Stimulated activated CD4-positive, alpha-beta T cell treated with anti-CD3 and anti-CD28 coated beads, Interleukin-2, amount 100 ng/mL, for 24 hours (primary cell): ENCODE measurements at places on chromosomes 3 and 15.
A peak's percentile ranks its signal among the peaks of the same experiment; 100 is the strongest.

GRCh38 chr15:76172782-76173181 lies 113.0 kb downstream of the TMEM266 start:
- DNase-seq, result no peak

DNA sequence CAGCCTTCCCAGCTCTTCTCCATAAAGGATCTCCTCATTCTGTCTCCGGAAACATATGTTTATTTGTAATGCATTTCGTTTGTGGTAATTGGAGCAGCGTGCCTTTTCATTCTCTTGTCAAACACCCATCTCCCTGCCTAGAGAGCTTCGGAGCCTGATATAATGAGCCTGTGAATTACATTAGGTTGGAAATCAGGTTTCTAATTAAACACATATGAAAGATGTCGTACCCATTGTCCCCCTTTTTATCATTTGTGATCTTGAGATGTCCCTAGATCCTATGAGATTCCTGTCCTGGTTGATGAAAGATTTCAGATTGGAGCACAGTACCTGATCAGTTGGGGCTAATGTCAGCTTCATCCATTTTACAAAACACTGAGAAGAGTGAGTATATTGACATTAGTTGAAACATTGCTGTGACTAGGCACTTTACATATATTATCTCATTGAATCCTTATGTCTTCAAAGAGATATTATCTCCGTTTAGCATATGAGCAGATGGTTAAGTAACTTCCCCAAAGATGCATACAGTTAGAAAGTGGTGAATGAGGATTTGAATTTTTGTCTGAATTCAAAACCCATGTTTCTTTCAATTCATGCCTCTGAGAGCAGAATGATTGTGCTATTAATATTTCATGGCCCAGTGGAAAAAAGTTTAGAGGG lies 23.1 kb downstream of the SYN2 start:
- DNase-seq, result no peak

GRCh38 chr3:50442945-50443579 lies 60.4 kb downstream of the CACNA2D2 start:
- DNase-seq, result no peak

- no peak for DNase-seq
Measured at GRCh38 chr3:101119535-101119934, 126.3 kb upstream of the ABI3BP start.

DNA sequence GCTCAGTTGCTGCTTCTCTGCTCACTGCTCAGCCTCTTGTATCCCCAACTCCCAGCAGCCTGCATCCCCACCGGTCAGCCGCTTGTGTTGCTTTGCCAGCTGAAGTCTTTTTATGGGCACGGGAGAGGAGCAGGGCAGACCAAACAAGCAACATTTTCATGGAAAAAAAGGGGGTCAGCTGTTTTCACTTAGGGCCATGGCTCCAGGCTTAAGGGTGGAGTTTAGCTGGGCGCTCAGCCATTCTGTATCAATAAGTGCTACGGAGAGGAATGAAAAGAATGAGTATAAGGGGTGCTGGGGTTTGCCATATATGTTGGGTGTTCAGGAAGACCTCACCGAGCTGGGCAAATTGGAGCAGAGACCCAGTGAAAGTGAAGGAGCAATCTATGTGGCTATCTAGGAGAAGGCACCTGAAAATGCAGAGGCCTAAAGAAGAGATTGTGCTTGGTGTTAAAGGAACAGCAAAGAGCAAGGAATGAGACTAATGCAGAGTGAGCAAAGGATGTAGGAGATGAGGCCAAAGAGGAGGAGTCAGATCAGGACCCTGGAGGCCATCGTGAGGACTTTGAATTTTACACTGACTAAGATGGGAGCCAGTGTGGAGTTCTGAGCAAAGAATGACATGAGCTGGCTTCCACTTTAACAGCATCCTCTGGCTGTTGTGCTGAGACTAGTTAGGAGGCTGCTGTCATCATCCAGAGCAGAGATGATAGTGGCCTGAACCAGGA lies 16.6 kb upstream of the IREB2 start:
- no peak for DNase-seq

GRCh38 chr3:129996073-129996472 lies 21.6 kb downstream of the TRH start:
- no peak for DNase-seq

DNA sequence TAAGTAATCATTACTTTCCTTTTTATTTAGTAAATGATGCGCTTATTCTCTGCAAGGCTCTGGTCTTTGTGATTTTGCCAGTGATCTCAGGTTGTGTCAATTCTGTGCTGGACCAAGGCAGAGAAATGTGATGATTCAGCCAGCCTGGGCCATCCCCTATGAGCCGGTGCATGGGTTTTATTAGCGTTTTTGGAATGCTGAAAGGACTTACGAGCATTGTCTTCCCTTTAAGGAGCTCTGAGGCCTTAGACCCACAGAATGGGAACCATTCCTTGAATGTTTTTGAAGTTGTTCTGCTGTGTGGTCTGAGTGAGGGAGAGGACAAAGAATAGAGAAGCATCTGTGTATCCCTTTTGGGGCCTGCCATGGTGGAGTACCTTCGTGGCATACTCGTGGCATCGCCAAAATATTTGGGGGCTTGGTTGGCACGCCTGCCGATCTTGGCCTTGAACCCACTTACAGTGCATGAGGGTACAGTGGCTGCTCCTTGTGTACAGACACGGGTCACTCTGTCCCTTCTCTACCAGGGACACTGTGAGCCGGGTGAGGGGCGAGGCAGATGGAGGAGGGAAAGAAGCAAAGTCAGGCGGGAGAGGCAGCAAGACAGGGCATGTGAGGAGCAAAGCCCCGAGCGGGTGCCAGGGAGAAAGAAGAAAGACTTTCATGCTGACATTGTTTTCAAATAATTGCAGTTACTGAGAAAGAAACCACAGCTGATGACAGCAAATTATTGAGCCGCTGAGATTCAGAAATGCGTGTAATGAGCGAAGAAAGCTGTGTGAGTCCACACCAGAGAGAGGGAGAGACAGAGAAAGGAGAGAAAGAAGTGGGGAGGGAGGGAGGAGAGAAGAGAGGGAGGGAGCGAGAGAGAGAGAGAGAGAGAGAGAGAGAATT lies 269.4 kb upstream of the RGMA start:
- no peak for DNase-seq

GRCh38 chr3:30352410-30353318 lies 253.7 kb upstream of the TGFBR2 start:
- no peak for DNase-seq

GRCh38 chr3:136750897-136751315 lies 1.3 kb downstream of the STAG1 start:
- DNase-seq, result no peak

- no peak for DNase-seq
Measured at GRCh38 chr15:36177590-36178302, 401.7 kb upstream of the CDIN1 start.

- no peak for DNase-seq
Measured at GRCh38 chr3:182567700-182568099, 225.6 kb upstream of the ATP11B start.

GRCh38 chr15:86162172-86162591 lies 82.5 kb downstream of the AGBL1 start:
- no peak for DNase-seq

- no peak for DNase-seq
Measured at GRCh38 chr3:4825436-4826236, 153.6 kb upstream of the BHLHE40 start.

- DNase-seq, result no peak
Measured at GRCh38 chr3:130488288-130488687, 28.7 kb upstream of the COL6A6 start.

DNA sequence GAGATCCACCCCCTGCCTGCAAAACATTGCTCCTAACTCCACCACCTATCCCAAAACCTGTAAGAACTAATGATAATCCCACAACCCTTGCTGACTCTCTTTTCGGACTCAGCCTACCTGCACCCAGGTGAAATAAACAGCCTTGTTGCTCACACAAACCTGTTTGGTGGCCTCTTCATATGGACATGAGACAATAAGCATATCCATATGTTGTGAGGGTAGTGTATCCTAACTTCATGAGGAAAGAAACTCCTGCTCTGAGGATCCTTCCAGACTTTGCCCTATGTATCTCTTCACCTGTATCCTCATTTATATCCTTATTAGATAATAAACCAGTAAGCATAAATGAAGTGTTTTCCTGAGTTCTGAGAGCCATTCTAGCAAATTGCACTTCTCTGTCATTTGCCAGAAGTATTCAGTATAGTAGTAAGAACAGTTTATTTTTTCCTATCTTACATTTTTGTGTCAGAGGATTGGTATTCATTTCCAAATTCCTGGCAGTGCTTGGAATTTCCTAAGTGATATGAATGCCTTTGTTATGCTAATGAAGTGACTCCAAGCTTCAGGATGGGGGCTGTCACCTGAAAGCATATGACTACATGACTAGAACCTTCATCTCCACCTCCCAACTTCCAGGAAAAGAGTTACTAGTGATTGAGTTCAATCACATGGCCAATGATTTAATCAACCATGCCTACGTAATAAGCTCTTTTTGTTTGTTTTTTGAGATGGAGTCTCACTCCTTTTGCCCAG lies 30.2 kb downstream of the TTBK2 start:
- no peak for DNase-seq

- no peak for DNase-seq
Measured at GRCh38 chr3:43435706-43436105, 149.4 kb downstream of the SNRK start.

GRCh38 chr3:37096975-37097374 lies 77.4 kb downstream of the LRRFIP2 start:
- no peak for DNase-seq

DNA sequence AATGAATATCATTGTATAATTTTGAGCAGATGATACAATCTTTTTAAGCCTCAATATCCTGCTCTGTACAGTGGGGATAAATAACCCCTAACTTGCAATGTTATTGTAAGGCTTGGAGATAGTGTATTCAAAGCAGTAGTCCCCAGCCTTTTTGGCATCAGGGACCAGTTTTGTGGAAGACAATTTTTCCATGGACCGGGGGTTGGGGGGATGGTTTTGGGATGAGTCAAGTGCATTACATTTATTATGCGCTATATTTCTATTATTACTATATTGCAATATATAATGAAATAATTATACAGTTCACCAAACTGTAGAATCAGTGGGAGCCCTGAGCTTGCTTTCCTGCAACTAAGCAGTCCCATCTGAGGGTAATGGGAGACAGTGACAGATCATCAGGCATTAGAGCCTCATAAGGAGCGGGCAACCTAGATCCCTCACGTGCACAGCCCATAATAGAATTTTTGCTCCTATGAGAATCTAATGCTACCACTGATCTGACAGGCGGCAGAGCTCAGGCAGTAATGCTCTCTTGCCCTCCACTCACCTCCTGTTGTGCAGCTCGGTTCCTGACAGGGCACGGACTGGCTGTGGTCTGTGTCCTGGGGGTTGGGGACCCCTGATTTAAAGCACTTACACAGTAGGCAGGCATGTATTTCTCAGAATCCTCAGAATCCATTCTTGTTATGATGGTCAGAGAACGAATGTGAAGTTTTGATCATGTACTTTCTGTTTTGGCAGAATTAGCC lies 102.2 kb downstream of the PTPRG start:
- no peak for DNase-seq

DNA sequence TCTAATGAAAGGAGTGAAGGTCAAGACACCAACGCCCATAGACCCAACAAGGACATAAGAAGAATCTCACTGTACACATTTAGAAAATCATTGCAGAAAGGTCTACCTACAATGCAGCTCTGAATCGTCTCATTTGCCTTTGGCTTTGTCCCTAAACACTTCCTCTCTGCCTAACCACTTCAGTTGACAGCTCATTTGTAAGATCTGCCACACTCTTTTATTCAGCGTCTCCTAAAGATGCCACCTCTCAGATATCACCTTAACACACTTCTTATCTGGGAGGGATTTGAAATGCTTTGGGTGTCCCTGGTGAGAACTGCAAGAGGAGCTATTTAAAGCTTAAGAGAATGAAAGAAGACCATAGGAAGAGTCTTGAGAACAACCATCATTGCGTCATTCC lies 38.7 kb downstream of the RAB27A start:
- DNase-seq, result no peak

GRCh38 chr3:130849091-130849552 lies 44.8 kb upstream of the ATP2C1 start:
- no peak for DNase-seq

GRCh38 chr15:81265256-81265943 lies 58.5 kb downstream of the STARD5 start:
- no peak for DNase-seq

GRCh38 chr15:45581919-45582318 lies 5.3 kb upstream of the BLOC1S6 start:
- DNase-seq, result no peak

- DNase-seq, result no peak
Measured at GRCh38 chr3:168604767-168605166, 509.0 kb upstream of the GOLIM4 start.

GRCh38 chr3:67790043-67790442 lies 135.6 kb upstream of the SUCLG2 start:
- peak; percentile 69 for DNase-seq

DNA sequence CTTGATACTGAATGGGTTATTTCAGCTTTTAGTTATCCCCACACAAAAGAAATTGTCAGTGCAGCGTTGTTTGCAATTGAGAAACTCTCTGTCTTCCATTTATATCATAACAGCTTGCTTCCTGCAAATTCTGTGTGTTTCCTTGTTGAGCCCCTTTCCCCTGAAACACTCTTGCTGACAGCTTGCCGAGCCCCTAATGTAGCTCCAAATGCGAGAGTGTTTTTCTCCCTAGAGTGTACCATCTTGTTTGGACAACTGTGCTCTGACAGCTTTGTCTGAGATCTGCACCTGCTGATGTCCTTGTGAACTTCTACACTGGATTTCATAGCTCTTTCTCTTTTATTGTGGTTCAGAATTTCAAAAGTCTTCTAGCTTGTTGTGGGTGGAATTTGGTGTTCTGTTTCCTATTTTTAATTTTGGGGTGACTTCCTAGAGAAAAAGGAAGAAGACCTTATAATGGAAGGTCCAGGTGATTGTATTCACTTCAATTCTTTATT lies 343.5 kb downstream of the PDCD6IP start:
- DNase-seq, result no peak

DNA sequence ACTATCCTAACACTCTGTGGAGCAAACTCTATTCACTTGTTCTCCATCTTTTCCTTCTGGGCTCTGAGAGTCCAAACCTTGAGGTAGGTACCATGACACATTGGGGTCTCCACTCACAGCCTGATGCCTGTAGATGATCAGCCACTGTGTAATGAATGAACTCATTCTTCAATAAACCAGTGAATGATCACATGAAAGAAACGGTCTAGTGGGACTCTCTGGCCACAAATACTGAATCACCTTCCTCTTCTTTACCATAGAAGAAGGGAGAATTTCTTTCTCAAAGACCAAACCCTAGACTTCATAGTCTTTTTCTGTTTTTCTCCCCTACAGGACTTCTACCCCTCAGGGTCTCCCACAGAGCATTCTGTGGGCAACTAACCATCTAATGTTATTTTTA lies 20.5 kb upstream of the ABHD2 start:
- no peak for DNase-seq
